ENCODE measurements at places on chromosomes 4 and X.

DNA sequence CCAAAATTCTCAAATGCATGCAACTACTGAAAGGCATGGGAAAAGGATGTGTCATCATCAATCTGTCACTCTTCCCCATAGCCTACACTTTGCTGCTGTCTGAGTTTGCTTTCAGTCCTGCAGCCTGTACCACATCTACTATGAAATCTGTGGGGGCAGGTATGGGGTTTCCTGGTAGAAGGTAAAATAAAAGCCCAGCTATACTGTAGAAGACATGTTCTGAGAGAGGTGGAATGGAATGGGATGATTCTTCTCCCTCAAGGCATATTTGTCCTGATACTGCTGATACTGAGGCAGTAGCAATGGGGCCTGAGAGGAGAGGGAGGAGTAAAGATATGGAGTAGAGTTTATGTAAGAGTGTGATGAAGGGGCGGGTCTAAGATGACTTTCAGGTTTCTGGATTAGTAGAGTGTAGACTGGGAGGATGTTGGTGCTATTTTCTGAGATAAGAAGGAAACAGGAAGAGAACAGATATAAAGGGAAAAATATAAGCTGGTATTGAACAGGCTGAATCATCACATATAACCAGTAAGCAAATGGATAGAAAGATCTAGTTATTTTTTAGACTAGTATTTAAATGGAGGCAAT, 38.7 kb upstream of the GYPA start:
- no peak for DNase-seq

- DNase-seq: peak; percentile 68
These were observed 152.5 kb upstream of the STX18 start for GRCh38 chr4:4694296-4694772.

- no peak for DNase-seq
These were observed 2.4 kb downstream of the MAB21L2 start for GRCh38 chr4:150584111-150584915.

- no peak for DNase-seq
These were observed 1263.6 kb upstream of the ADGRL3 start for GRCh38 chr4:59936566-59936965.

- DNase-seq: no peak
These were observed 458.9 kb upstream of the TEX13C start for GRCh38 chrX:124860736-124861135.

DNA sequence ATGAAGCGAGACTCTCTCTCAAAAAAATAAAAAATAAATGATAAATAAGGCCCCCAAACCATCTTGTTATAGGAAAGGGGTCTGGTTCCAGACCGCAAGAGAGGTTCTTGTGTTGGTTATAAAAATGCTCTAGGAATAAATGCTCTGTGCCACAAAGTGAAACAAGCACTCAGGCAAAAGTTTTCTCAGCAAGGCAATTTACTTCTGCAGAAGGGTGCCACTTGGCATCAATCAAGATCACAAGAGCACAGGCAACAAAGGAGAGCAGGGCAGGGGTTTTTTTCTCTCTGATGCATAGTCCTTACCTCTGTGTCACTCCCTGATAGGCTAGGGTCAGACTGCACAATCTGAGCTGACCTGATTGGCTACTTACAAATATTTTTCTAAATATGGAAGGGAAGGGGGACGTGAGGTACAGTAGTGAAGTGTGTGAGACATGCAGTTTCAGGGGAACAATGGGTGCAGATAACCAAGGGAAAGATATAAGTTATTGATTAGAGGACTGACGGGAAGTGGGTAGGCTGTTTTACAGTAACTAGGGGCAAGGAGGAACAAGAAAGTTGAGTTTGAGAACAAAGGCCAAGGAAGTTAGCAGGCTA, 29.8 kb upstream of the FUNDC1 start:
- DNase-seq: no peak

Data from fibroblast of skin of scalp (primary cell).